ENCODE measurements at places on chromosomes 1 and 21.

- DNase-seq, result no peak
Observed at GRCh38 chr1:53166912-53167311, 24.5 kb upstream of the SLC1A7 start.

- DNase-seq, result no peak
Observed at GRCh38 chr1:88058205-88058604, 625.9 kb upstream of the PKN2 start.

DNA sequence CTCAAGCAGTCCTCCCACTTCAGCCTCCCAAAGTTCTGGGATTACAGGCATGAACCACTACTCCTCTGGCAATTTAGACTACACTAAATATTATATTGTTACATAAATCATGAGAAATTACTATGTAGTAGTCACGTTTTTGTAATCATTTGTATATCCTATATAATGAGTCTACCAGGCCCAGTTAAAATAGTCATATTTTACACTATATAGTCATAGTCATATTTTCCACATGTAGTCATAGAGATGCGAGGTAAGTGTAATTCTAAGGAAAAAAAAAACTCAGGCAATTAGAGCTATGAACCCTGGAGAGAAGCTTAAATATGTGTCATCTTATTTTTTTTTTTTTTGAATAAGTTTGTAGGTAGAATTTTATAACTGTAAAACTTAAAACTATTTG, 90.0 kb downstream of the FNBP1L start:
- DNase-seq, result no peak

GRCh38 chr1:163758977-163759670, 437.4 kb downstream of the NUF2 start:
- DNase-seq, result no peak

DNA sequence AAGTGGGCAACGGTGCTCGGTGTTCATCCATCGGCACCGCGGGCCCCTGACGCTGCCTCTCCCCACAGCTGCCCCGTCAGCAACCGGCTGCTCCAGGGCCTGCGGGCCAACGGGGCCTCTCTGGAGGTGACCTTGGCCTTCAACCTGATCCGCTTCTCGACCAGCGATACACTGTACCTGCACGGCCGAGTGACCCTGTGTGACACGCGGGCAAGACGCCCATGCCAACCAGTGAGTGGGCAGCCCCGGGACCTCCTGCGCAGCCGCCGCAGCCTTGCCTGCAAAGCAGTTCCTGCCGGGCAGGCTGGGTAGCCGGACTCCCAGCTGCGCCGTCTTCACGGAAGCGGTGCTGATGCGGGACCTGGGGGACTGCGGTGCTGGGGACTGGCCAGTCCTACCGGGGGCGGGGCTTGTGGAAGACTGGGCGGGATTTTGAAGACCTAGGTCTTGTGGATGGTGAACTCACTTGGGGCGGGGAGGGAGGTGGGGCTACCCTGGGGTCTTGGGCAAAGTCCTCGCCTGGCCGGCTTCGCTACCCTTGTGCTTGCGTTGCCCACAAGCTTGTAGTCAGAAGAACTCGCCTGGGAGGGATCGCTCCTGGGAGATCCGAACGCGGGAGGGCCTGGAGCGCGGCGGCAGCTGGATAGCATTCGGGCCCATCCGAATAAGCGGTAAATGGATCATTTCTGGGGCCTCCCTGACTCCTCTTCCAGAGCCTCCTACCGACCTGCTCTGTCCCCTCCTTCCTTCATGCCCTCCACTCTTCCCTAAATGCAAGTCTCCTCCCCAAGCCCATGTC, 8.8 kb upstream of the CEP85 start:
- peak; percentile 59 for DNase-seq

DNA sequence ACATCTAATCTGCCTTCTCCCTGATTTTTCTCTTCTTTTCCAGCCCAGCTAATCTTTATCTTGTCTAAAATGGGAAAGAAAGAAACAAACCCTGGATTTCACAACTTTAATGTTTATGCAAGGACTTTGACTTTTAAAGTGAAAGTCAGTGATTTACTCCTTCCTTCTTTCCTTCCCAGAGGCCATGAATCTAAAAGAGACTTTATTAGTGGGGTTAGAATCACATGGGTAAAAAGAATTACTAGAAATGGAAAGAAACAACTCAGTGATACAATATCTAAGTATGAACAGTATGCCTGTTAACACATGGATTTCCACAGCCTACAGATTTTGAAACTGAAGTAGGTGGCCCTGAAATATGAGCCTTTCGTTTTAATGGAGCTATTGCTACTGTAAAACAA, 59.8 kb upstream of the KCNK2 start:
- no peak for DNase-seq

GRCh38 chr1:45359882-45360513, 19.8 kb upstream of the MUTYH start:
- DNase-seq, result peak; percentile 22

- no peak for DNase-seq
Observed at GRCh38 chr1:77704736-77705135, 22.3 kb upstream of the ZZZ3 start.

GRCh38 chr1:212410231-212410820, 4.4 kb downstream of the PACC1 start:
- DNase-seq, result no peak

GRCh38 chr1:219088778-219089557, 84.7 kb upstream of the LYPLAL1 start:
- no peak for DNase-seq

- peak; percentile 80 for DNase-seq
Observed at GRCh38 chr21:34877485-34878128, 171.5 kb downstream of the RUNX1 start.

DNA sequence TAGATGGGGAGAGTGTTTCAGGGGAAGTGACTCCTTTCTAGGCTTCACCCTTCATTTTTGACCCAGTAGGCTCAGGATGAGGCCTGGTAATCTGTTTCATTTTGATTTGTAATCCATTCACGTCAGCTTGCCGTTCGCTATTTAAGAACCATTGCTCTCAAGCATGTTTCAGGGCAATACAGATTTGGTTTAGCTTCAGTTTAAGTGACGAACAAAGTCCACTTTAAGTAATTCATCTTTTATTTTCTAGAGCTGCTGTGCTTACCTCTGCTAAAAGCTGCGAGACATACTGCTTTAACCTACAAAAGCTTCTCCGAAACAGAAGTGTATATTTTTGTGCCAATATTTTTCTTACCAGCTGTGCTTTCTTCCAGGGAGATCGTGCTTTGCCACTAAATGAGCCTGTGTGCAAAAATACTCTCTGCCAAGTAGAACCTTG, 8.9 kb upstream of the FMO3 start:
- no peak for DNase-seq

DNA sequence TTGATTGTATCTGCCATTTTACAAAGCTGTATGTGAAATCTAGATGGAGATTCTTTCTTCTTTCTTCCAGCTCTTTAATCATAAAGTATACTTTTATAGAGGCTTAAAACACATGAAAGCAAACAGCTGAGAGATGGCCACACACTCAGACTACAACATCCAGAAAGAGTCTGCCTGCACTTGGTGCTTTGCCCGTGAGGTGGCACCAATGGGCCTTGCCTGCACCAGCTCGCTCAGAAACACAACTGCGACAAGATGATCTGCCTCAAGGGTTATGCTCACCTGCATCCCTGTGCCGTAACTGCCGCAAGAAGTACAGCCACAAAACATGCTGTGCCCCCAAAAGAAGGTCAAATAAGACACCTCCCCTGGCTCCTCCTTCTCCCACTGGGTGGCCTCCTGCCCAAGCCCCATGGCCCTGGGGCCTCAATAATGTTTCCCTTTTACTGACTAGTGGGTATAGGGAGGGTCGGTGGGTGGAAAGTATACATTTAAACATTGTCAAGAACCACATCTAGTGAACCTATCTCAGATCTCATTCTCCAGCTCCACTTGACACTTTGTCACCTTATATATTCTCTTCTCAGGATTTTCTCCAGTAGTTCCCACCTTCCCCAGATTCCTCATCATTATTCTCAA, 66.7 kb upstream of the ANGPTL3 start:
- peak; percentile 54 for DNase-seq

- no peak for DNase-seq
Observed at GRCh38 chr1:25461849-25462248, 31.2 kb downstream of the MACO1 start.

DNA sequence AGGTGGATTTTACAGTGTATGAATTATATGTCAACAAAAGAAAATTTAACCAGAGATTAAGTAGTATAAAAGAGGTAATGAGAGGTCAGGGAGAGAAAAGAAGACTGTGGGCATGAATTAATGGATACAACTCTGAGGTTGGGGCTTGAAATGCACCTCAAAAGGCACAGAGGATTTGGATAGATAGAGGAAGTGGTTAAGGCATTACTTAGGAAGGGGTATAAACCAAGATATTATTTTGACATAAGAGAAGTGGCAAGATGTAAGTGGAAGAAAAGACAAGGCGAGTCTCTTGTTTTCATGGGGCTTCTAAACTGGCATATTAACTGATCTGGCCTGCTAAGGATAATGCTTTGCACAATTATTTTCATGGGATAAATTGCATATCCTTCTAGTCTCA, 34.1 kb downstream of the RAP1A start:
- DNase-seq, result no peak

DNA sequence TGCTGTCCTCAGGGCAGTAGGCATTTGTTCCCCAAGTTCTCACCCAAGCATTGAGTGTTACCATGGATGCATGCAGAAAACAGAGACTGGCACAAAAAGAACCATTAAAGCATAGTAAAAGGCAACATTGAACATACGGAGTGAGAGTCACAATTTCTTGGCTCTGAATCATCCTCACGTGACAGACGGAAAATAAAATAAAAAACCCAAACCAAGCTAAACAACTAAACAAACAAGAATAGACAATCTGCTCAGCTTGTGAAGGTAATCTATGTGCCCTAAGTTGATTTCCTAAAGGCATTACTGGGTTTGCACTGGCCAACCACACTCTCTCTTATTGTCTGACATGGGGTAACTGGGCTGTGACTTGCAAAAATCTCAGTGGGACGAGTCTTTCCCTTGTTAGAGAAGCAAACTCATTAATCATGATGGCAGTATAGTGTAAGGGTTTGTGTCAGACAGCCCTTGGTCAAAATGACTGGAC, 306.0 kb downstream of the ASTN1 start:
- peak; percentile 44 for DNase-seq

DNA sequence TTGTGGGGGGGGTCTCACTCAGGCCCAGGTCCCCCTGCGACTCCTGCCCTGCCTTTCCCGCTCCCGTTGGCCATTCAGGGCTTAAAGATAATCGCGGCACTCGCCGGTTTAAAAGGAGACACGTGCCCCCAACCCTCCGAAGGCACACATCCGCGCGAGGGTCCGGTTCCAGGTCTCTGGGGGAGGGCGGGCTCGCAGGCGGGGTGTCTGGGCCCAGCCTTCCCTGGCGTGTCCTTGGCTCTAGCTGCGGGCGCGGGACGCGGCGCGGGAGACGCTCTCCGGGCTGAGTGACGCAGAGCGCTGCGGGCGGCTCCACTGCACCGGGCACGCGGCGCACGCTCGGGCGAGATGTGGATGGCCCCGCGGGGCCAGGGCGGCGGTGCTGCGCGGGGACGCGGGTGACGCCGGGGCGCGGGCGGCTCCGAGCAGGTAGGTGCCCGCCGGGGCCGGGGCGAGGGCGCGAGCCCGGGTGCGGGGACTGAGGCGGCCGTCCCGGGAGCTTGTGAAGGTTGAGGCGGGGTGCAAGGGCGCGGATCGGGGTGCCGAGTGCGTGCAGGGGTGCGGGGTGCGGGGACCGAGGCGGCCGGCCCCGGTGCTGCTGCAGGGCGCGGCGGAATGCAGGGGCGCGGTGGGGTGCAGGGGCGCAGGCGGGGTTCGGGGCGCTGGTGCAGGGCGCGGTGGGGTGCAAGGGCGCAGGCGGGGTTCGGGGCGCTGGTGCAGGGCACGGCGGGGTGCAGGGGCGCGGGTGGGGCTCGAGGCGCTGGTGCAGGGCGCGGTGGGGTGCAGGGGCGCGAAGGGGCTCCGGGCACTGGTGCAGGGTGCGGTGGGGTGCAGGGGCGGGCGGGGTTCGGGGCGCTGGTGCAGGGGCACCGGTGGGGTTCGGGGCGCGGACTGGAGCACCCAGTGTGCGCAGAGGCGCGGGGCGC, 3.3 kb upstream of the TRPM2 start:
- DNase-seq, result no peak

DNA sequence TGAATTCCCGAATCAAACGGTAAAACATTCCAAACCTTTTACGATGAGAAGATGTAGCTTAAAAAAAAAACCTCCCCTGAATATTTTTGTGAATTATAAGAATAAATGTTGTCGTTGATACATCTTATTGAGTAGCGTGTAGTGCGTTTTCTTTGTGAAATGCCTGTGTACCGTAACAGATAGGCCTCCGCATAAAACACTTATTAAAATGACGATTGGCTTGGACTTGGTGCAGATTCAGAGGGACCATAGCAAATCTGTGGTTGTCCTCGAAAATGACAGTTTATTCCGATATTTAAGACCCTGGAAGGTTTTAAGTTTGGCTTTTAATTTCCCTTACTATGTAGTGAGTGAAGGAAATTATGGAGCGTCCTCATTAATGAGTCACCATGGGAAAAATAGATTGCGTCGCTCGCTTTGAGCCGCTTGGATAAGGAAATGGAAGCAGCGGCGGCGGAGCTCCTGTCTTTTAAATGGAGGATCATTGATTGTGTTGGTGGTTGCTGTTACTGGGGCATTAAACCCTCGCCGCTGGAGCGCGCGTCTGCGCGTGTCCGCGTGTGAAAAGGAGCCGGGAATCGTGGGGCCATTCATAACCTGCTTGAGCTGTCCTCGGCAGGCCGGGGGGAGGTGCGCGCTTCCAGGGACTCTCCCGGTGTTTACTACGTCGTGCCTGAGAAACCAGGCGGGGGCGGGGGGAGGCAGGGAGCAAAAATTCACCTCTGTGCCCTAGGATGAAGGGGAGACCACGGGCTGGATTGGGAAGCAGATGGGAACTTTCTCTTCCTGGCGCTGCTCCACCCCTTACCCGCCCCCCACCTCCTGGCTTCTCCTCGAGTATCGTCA, 1.6 kb downstream of the SPEN start:
- peak; percentile 87 for DNase-seq

GRCh38 chr1:33031506-33031905, 5.2 kb downstream of the AK2 start:
- DNase-seq, result no peak

DNA sequence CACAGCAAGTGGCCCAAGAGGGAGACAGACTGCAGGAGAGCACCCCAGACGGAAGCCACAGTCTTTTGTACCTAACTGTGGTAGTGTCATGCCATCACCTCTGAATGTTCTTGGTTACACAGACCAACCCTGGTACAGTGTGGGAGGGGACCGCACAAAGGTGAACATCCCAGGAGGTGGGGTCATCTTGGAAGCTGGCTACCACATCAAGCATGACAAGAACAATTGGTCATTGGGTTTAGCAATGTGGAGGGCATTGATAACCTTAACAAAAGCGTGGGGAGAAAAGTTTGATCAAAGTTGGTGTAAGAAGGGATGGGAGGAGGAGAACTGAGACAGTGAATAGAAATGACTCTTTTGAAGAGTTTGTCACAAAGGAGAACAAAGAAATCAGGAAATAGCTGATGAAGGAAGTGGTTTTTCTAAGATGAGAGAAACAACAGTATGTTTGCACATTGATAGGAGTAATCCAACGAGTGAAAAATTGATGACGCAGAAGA, 87.1 kb upstream of the CACNA1E start:
- DNase-seq, result no peak
